Stimulated activated CD8-positive, alpha-beta memory T cell treated with anti-CD3 and anti-CD28 coated beads, Interleukin-7, amount 100 ng/mL, for 24 hours (primary cell): ENCODE measurements at places on chromosomes 1 and 21.

DNA sequence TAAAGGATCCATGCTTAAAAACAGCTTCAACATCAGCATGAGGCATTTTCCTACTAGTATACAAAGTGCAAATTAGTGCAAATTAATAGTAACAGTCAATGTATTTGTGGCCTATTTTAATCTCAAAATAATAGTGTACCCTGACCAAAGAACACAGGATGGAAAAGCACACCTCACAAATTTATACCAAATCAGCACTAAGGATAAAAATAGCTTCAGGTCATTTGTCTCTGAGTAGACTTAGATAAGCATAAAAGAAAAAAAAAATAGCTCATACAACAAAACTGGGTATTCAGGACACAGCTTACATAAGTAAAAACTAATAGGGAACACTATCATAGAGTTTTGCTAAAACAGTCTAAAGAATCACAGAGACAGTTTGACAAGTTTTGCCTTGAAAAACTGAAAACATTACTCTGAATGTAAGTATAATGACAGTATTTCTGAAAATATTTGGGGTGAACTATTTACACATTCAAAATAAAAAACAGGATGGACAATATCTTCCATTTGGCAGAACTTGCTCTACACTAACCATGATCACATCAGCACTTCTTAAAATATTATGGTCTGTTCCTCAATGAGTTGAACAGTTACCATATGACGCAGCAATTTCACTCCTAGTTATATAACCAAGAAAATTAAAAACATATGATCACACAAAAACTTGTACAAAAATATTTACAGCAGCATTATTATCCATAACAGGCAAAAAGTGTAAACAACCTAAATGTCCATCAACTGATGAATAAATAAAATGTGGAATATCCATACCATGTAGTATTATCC is 46.3 kb downstream of the RNF115 start:
- no peak for DNase-seq

DNA sequence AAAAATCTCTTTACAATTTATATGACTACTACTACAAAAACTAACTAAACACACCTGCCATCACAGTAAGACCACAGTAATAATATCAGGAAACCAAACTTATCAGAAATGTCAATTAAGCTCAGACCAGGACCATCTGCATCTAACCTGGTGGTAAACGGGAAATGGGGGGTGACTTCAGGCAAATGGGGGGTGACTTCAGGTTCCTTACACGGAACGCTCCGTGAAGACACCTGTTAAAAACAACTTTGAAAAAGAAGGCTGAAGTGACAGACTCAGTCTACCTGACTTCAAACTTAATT is 15.8 kb downstream of the PRDM15 start:
- DNase-seq = no peak

DNA sequence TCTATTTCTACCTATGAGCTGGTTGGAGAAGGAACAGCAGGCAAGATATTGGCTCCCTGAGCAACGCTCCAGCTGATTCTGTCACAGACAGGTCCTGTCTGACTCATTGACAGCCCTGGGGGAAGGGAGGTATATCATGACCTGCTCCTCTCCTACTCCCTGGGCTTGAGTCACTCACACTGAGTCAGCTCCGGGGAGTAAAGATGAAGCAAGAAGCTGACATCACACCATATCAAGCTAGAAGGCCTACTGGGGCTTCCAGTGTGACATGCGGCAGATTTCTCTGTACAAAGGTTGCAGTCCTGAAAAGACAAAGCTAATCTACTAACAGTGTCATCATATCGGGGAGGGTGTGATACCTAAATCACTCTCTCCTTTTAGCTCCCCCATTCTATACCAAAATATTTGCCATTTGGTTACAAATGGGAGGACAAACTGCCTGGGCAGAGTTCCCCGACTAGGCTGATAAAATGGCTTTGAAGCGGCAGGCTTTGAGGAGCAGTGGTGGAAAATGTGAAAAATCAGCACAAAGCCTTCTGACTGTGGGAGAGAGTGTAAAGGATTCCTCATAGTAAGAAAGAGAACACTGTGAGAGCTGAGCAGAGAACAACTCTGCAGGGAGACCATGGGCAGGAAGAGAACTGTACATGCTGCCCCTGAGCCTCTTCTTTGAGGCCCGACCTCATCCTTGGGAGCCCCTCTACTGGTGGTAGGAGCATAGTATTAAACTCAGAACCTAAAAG is 15.5 kb downstream of the PI4KB start:
- DNase-seq = peak; percentile 65

GRCh38 chr1:51345300-51345687 is 14.9 kb upstream of the TTC39A start:
- no peak for DNase-seq

DNA sequence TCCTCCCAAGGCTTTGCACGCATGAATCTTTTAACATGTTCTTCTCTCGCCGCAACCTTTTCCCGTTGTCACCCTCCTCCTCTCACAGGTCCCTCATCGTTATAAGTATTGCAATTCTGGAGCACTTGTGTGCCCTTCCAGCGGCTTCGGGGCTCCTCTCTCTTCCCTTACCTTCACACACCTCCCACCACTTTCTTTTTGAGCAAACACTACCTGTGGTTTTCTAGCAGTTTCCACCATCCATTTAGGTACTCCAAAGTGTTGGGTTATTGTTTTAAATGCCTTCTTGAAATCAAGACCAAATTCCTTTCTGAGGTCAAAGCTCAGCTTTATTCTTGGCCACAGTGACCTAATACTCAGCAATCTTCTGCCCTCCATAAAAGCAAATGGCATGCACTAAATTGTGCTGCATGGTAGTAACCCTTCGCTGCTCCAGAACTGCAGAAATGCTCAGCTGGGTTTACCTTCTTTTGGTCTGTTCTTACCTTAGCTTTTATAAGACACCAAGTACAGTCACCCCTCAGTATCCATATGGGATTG is 472.4 kb downstream of the SETD4 start:
- DNase-seq = no peak

DNA sequence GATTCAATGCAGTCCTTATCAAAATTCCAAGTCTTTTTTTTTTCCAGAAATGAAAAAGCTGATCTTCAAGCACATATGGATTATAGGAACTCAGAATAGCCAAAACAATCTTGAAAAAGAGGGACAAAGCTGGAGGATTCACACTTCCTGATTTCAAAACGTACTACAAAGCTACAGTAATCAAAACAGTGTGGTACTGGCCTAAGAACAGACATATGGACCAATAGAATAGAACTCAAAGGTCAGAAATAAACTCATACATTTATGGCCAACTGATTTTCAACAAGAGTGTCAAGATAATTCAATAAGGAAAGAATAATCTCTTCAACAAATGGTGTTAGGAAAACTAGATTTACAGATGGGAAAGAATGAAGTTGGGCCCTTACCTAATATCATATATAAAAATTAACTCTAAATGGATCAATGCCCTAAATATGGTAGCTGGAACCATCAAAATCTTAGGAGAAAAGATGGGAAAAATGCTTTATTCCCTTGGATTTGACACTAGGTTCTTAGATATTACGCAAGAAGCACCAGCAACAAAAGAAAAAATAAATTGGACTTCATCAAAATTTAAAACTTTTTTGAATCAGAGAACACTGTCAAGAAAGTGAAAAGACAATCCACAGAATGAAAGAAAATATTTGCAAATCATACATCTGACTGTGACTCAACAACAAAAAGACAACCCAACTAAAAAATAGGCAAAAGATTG is 4.0 kb upstream of the KRTAP10-12 start:
- no peak for DNase-seq

GRCh38 chr1:169460191-169460833 is 25.4 kb downstream of the SLC19A2 start:
- DNase-seq = no peak

GRCh38 chr1:50175719-50176639 is 67.3 kb downstream of the ELAVL4 start:
- no peak for DNase-seq
